ENCODE measurements at places on chromosomes 2 and 18.

- no peak for DNase-seq
These were observed 802.6 kb upstream of the CELF4 start for GRCh38 chr18:38368246-38368645.

GRCh38 chr2:150526006-150526405 lies 38.5 kb upstream of the RND3 start:
- DNase-seq = no peak

- DNase-seq = no peak
These were observed 300.7 kb upstream of the DLGAP1 start for GRCh38 chr18:4755848-4756247.

DNA sequence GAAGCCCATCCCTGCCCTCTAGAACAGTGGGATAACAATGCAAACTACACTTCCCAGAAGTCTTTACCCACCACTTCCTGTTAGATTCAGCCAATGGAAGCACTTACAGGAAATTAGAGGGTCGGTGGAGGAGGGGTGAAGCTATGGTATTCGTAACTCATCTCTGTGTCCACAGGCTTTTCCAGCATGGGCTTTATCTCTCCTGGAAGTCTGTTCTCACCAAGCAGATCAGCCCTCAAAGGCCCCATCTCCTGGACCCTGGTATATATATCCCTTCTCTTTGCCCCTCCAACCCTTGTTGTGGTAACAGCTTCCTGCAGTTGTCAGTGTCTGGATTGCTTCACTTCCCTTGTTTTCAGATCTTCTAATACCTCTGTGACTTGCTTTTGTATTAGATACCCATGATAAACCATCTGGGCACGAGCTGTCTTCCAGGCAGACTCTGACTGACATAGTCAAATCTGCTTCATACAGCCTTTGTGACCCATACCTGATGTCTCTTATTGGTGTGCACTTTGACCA lies 475.0 kb upstream of the POU3F3 start:
- no peak for DNase-seq
